ENCODE measurements at places on chromosomes 16 and 17. TPM values are rescaled to one million over a fixed set of nuclear protein-coding genes. Genes with fewer than 3 reads are reported as not detected.

TPSB2 gene
- not detected for total RNA-seq

TMC7 gene
- total RNA-seq, result 0.39 TPM

KRTAP1-1 gene
- total RNA-seq, result not detected

UBE2O gene
- total RNA-seq, result 17.3 TPM

HOXB7 gene
- 0.79 TPM for total RNA-seq

TMEM235 gene
- total RNA-seq, result not detected

ZNF423 gene
- total RNA-seq, result 1.2 TPM

CMTM2 gene
- not detected for total RNA-seq

MAP3K14 gene
- total RNA-seq, result 6.1 TPM
